ENCODE measurements at places on chromosomes 3 and 15. TPM values are rescaled to one million over a fixed set of nuclear protein-coding genes. Genes with fewer than 3 reads are reported as not detected.

SERINC4 gene
- 0.61 TPM for total RNA-seq

DNA sequence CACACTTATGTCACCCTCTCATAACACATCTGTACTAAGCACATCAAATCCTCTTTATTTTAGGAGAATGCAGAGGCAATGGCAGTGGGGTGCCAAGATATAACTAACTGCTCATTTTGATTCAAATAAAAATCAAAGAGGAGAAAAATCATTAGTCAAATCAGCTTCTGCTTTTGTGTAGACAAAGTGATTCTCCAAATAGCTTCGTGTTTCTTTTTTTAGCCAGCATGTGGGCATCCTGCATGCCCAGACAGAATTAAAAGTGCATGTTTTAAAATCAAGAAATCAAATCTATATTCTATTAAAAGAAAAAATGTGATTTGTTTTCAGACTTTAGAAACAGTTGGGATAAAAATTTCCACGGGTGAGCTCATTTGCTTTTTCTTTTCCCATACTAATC is 761.3 kb upstream of the CFAP20DC start:
- DNase-seq, result no peak

- no peak for DNase-seq
These were observed 87.3 kb upstream of the IGSF10 start for GRCh38 chr3:151548195-151548594.

DNA sequence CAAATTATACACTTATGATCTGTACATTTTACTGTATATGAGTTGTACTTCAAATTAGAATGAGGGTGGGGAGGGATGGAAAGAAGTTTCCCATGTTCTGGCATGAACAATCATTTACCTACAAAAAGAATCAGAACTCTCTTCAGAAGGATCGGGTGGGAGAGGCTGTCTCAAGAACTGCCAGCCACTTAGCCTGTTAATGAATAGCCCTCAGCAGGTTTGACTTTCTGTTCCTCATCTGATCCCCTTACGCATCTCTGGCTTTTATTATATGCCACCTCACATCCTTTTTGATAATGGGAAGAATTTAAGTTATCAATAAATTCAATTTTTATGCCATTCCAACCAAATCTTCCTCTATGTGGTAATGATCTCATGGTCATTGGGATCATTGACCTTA is 168.3 kb upstream of the TGFBR2 start:
- DNase-seq, result no peak

Data from activated naive CD4-positive, alpha-beta T cell treated with anti-CD3 and anti-CD28 coated beads, Interleukin-2, amount 50 U/mL, for 72 hours (primary cell).